CD4-positive, alpha-beta T cell treated with Interleukin-12 subunit alpha and Interleukin-12 subunit beta, for 1 hour (primary cell): ENCODE measurements at places on chromosomes 16 and 17.

DNA sequence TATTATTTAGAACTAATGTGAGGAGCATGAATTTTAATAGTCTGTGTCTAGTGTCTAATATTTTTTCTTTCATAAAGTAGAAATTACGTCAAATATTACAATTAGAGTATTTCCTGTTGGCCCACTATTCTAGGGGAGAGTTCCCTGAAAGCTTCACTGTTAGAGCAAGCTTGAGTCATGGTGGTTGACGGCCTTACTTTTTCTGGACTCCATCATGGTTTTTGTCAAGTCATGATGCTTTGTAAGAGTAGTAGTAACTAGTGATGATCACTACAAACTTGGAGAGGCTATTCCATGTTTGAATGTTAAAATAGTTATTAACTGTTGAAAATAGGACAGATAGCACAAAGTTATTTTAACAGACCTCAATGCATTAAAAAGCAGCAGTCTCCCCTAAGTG, 1.7 kb downstream of the PSMD11 start:
- no peak for DNase-seq

- no peak for DNase-seq
These were observed 14.1 kb downstream of the FLYWCH2 start for GRCh38 chr16:2897110-2897509.

GRCh38 chr16:26263406-26263805, 571.6 kb downstream of the HS3ST4 start:
- DNase-seq, result no peak

- DNase-seq, result no peak
These were observed 1.8 kb downstream of the MARVELD3 start for GRCh38 chr16:71627731-71628181.

GRCh38 chr17:71709271-71709890, 411.4 kb upstream of the SOX9 start:
- DNase-seq, result no peak

DNA sequence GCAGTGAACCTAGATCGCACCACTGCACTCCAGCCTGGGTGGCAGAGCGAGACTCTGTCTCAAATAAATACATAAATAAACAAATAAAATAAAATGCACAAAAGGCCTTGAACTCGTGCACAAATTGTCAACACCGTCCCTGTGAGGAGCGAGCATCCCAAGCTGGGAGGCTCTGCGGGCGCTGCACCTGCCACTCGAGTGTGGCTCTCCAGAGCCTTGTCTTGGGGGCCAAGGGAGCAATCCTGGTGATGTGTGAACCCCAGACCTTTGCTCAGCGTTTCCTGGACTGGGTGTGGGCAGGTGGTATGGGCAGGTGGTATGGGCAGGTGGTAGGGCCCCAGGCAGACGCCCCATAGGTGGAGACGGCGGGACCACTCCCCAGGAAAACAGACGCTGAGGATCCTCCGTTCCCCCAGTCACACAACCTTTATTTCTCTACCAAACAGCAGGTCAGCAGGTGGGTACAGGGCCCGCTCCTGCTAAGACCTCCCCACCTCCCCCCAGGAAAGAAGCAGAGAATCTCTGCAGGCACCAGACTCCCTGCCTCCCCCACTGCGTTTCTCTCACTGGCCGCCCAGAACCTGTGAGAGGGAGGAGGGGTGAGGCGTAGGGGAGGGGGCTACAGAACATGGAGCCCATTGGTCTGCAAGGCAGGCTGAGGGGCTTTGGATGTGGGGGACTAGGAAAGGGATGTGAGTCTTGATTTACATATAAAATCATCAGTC, 7.4 kb upstream of the P2RX1 start:
- DNase-seq, result no peak

DNA sequence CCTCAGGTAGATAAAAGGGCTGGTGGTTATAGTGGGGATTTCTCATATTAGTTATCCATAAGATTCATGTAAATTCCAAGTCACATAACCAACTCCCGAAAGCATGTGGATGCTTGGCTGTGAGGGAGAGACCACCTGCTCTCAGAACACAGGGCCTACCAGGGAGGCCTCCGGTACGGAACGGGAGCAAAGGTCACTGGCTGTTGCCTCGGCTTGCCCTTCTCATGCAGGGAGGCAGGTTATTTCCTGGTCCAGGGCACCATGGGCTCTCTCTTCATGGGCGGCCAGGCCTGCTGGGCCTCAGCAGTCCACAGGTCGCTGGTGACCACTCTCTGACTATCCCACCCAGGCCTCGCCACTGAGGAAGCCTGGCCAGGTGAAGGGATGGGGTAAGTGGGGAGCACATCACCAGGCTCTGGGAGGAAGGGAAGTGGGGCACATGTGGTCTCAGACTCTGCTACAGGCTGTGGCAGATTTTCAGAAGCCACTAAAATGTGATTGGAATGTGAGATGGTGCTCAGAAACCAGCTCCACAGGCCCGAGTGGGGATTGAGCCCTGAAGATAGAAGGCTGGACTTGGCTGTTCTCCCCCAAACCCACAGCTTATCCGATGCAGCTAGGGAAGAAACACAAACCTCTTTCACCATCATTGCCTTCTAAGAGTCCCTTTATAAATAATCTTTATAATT, 45.4 kb downstream of the HNF1B start:
- no peak for DNase-seq

GRCh38 chr16:29898135-29898803, 1.1 kb downstream of the SEZ6L2 start:
- DNase-seq, result no peak

DNA sequence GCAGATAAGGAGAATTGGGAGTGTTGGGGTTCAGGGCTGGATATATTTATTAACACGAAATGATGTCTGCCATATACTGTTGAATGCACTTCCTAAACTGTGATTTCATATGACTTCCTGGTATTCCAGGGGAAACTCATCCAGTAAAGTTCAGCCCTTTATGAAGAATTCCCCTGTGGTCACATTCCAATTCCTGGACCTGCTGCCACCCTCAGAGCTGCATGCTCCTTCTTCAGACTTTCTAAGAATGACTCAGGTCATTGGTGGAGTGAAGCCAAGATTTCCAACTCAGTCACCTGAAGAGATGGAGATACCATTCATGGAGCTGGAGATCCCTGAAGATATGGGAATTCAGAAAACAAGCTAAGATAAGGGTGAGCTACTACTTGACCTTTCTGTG, 114.2 kb upstream of the TMEM97 start:
- DNase-seq, result no peak
